NCI-H1694 treated with DMSO at 0.1 percent for 48 hours (cell line): ENCODE measurements at places on chromosomes 5 and 9.

- no peak for DNase-seq
These were observed 1.6 kb downstream of the CMBL start for GRCh38 chr5:10306114-10306513.

- DNase-seq: no peak
These were observed 91.3 kb upstream of the GPBP1 start for GRCh38 chr5:57082441-57083067.

- no peak for DNase-seq
These were observed 5.5 kb downstream of the ANAPC2 start for GRCh38 chr9:137182836-137183235.

- DNase-seq: no peak
These were observed 102.2 kb downstream of the CETN3 start for GRCh38 chr5:90307322-90307721.

DNA sequence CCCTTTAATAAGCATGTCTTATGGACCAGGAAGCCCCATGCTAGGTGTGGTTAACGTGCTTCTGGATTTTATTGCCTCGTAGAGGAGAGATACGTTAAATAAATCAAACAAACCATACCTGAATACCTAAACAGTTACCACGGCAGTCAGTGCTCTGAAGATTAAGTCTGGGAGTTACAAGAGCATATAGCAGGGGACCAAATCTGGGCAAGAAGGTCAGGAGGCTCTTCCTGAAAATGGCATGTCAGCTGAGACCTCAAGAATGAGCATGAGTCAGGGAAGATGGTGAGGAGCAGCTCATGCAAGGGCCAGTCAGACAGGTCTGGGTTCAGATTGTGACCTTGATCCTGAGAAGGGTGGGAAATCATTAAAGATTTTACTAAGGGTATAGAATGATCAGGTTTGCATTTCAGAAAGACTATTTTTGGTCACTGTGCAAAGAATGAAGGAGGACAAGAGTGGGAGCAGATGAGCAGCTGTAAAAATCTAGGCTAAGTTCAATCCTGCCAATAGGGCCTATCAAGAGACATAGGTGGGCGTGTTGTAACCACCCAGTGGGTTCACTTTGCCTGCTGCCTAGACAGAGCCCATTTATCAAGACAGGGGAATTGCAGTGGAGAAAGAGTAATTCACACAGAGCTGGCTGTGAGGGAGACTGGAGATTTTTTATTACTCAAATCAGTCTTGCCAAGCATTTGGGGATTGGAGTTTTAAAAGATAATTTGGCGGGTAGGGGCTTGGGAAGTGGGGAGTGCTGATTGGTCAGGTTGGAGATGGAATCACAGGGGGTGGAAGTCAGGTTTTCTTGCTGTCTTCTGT lies 4.8 kb upstream of the ZNF366 start:
- no peak for DNase-seq

GRCh38 chr9:127300886-127301447 lies 36.4 kb downstream of the GARNL3 start:
- peak; percentile 62 for DNase-seq

DNA sequence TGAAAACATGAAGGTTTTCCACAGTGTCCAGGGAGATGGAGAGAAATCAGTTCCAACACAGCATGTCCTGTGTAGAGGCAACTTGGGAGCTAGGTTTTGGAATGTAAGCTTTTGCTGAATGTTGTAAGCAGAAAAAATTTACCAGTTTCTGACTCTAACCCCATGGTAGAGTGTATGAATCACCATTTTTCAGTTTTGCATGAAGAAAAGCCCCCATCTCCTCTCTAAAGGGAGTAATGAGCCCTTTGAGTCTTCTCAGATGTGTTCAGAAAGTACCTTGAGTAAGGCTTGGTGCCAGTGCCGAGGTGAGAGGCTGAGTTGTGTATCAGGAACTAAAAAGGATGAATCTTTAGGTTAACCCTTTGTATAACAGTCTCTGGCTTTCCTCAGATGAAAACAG lies 96.2 kb downstream of the ADRB2 start:
- no peak for DNase-seq

- DNase-seq: no peak
These were observed 148.5 kb upstream of the TYRP1 start for GRCh38 chr9:12544700-12545099.

GRCh38 chr5:134503937-134504437 lies 21.5 kb upstream of the JADE2 start:
- DNase-seq: no peak

DNA sequence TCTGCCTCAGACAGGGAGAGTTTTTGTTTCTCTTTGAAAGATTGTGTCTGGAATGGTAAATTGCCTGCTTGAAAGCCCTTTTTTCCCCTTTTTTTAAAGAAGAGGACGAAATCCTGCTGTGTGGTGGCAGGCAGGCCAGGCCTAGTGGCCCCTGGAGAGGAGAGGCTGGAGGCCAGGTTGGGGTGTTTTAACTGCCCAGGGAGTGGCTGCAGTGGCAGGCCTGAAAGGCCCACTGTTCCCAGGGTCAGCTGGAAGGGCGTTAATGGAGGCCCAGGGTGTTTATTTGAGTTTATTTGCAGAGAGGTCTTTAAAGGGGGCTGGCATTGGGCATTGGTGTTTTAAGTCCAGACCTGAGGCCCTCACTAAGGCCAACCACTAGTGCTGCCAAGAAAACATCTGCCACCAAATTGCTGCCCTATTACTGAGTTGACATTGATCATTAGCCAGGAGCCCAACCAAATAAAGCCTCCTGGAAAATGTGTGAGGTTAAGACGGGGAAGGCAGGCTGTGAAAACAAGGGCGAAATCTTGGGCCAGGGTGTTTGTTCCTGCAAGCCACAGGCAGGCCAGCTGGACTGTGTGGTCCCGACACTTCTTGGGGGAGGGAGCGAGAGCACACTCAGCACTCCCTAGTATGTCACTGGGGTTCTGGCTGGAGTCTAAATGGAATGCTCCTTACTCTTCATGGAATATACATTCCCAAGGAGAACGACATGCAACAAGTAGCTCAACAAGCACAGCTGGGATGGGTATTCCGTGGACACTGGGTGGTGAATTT lies 5.0 kb downstream of the JADE2 start:
- DNase-seq: no peak

- no peak for DNase-seq
These were observed 53.4 kb upstream of the IL6ST start for GRCh38 chr5:56048124-56048523.

DNA sequence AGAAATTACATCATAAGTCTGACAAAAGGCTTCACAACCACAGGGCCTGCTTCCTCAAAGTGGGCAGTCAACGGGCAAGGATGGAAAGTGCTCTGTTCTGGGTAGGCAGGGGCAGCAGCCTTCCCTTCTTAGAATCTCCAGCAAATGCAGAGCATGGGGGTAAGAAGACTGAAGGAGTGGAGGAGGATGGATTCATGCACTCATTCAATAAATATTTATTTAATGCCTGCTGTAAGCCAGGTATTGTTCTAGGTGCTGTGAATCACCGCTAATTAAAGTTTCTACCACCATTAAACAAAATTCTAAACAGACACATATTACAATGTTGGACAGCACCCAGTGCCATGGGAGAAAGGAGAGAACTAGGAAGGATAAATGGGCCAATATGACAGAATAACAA lies 195.6 kb downstream of the ELAVL2 start:
- no peak for DNase-seq

DNA sequence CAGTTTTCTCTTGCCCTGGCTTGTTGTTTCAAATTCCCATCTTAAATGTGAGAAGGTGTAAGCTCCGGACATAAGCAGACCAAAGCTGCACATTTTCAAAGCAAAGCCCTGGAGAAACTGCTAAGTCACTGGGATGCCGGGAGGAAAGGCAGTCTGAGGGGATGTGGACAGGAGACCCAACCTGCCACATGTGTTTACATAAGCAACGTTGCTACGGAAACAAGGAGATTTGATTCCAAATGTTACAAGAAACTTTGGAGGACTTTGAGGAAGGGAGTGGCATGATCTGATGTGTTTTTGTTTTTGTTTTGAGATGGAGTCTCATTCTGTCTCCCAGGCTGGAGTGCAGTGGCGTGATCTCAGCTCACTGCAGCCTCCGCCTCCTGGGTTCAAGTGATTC lies 25.7 kb upstream of the INSYN2B start:
- no peak for DNase-seq

DNA sequence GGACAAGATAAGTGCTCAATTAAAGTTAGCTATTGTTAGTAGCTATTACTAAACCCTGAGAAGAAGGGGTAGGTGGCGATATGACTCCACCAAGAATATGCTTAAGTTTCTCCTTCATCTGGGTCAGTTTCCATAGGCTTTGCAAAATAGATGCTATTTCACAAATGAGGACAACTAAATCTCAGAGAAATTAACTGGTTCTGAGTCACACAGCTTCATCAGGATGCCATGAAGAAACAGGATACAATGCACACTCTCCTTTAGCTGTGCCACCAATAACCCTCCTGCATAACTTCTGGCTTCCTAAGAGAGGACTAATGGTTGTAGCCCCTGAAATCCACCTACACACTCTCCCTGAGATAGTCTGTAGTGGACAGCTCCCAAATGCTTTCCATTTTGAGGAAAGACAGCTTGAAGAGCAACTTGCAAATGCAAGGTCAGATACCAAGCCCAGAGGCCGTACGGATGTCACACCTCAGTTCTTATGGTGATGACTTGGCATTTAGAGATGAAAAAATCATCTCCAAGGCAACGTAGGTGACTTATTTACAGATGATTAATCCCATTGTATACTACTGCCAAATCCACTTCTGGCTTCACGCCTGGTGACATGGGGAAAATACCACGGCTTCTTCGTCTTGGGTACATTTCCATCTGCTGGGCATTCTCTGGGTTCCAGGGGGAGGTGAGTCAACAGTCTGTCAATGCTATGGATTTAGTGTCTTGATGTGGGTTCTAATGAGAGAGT lies 251.4 kb upstream of the IL12B start:
- peak; percentile 68 for DNase-seq

GRCh38 chr9:68876681-68877080 lies 137.2 kb downstream of the PRKACG start:
- DNase-seq: no peak

- no peak for DNase-seq
These were observed 135.9 kb upstream of the OTULINL start for GRCh38 chr5:14445576-14446290.
